Heart left ventricle (tissue), 16 donors: ENCODE measurements at places on chromosomes 7 and 10. TPM values are rescaled to one million over a fixed set of nuclear protein-coding genes. Genes with fewer than 3 reads are reported as not detected.

- no peak for DNase-seq
- no peak overlapping the region for H3K4me3 ChIP-seq
- H3K36me3 ChIP-seq: no peaks in the 10 kb centered on the region
- no peaks in the 10 kb centered on the region for H3K4me1 ChIP-seq
Observed at GRCh38 chr10:61336831-61337230, 116.3 kb downstream of the TMEM26 start.

Gene PTPRZ1
- 0.81 TPM for total RNA-seq

Gene ANKRD30A
- not detected for total RNA-seq

Gene PLAC9
- 23.7 TPM for total RNA-seq

GRCh38 chr10:67612577-67613537, 83.1 kb downstream of the CTNNA3 start:
- no peak overlapping the region for H3K27ac ChIP-seq
- no peaks in the 10 kb centered on the region for H3K4me1 ChIP-seq
- no peak for DNase-seq
- no peaks in the 10 kb centered on the region for H3K36me3 ChIP-seq
- H3K27me3 ChIP-seq: no peaks in the 10 kb centered on the region

- no peak overlapping the region for H3K27ac ChIP-seq
- DNase-seq: no peak
- no peaks in the 10 kb centered on the region for H3K4me1 ChIP-seq
- H3K4me3 ChIP-seq: no peak overlapping the region
- no peaks in the 10 kb centered on the region for H3K36me3 ChIP-seq
Observed at GRCh38 chr10:21427804-21428481, 97.5 kb downstream of the SKIDA1 start.

GRCh38 chr10:484925-485661, 204.4 kb downstream of the DIP2C start:
- no peak for DNase-seq
- H3K4me1 ChIP-seq: peaks cover 40% of the 10 kb centered on the region
- peak overlapping the region; percentile 76 for H3K27ac ChIP-seq
- peak overlapping the region; percentile 53 for H3K4me3 ChIP-seq
- no peaks in the 10 kb centered on the region for H3K27me3 ChIP-seq
- peaks cover 9% of the 10 kb centered on the region for H3K36me3 ChIP-seq
